ENCODE measurements at places on chromosomes 11 and 22.

GRCh38 chr11:18927550-18928322 is 11.5 kb downstream of the MRGPRX1 start:
- DNase-seq: no peak

DNA sequence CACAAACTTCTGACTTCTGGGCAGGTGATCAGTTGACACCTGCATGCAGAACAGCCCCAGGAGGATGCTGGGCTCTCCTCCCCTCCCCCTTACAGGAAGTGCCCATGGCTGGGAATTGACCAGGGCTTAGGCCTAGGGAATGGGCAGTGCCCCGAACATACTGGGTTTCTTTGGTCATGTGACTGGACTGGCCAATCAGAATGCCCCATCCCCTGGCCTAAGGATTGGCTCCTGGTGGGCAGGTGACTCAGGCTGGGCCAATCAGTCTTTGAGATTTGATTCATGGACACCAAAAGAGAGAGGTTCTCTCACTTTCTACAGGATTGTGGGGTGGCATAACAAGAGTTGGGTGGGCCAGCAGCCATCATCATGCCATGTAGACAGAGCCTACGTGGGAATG is 37.1 kb downstream of the MCM5 start:
- peak; percentile 37 for DNase-seq

- DNase-seq: no peak
These were observed 20.5 kb upstream of the RBFOX2 start for GRCh38 chr22:36048911-36049677.

DNA sequence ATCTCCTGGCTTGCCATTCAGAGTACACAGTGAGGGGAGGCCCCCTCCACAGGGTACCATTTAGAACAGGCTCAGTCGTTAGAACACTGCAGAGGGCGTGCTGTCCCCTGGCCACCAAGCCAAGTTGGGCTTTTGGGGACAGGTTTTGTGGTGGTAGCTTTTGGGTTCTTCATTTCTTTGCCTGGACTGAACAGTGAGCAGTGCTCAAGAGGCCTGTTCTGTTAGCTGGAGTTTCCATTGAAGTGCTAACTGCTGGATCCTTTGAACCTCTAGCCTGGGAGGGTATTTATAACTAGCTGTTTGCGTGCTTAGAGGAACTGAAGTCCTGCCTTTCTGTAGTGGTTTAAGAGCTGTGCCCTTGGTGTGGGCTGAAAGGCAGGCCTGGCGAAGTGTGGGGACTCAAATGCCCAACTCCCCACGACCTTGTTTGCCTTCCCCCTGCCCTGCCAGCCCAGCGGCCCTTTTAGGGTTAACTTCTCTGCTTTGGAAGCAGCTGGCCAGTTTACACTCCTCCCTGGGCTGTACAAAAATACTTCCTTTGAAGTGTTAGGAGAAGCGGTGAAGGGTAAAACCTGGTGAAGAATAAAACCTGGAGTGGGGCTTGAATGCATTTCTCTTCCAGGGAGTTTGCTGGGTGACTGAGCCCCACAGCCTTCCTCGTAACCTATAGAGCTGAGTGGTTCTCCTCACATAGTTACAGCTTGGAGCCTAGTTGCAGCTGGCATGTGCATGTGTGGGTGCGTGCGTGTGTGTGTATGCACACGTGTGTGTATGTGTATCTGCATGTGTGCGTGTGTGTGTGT is 34.6 kb downstream of the ZNRF3 start:
- no peak for DNase-seq

GRCh38 chr22:30033901-30034300 is 46.4 kb upstream of the HORMAD2 start:
- no peak for DNase-seq

DNA sequence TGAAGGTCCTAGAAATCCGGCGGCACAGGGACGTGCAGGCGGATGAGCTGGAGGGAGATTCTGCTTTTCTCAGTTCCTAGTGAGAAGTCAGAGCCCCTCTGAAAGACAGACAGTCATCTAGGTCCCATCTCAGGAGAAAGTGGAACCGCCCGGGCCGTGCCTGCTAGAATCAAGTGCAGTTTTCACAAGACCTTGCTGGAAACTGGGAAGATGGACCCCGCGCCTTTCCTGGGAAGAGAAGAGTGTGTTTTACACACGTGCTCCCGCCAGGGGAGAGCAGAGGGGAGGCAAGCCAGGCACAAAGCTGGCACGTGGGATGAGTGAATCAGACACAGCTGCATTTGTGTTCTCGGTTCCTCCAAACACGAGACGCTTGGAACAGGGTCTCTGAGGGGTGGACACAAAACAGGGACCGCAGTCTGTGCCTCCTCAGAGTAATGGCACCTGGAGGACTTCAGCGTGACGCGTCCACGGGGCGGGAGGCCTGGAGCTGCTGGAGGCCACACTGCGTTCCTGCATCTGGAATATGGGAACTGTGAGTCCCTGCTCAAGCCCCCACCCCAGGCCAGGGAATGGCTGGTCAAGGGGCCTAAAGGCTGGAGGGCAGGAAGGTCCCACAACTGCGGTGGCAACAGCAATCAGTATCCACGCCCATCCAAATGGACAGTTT is 218.3 kb downstream of the BRD1 start:
- DNase-seq: no peak

GRCh38 chr11:103070142-103070541 is 21.8 kb downstream of the DCUN1D5 start:
- no peak for DNase-seq

DNA sequence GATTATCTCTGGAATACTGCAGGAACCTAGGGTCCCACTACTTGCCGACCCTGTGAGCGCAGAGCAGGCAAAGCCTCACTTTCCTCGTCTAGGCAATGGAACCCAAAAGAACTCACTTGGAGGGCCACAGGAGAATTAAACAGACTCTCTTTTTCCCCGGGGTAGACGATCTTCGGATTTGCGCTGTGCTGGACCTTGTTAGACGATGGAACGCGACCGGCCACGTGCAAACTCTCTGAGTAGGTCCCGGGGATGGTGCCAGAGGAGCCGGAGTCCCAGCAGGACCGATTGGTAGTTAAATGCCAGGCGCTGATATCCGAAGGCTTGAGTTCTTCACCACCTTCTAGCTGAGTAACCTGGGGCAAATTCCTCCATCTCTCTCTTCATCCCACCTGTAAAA is 1.0 kb upstream of the SLC1A2 start:
- DNase-seq: no peak

DNA sequence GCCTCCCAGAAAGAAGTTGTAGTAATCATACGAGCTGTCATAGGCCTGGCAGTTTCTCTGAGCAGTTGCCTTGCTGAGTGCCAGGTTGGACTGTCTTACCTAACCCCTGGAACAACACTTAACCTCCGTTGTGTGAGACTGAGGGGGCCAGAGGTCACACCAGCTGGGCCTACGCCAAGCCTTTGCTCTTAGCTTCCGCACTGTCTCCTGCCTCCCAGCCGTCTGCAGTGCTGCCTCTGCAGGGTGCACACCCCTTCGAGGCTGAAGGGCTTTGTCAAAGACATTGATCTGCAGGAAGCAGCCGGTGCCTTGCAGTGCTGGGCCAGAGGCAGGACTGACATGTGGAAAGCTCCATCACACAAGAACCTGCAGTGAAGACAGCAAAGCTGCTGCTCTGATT is 16.7 kb downstream of the TAB1 start:
- DNase-seq: no peak

GRCh38 chr11:64792482-64792881 is 10.5 kb downstream of the MAP4K2 start:
- DNase-seq: no peak
